ENCODE measurements at places on chromosomes 2 and 18.

DNA sequence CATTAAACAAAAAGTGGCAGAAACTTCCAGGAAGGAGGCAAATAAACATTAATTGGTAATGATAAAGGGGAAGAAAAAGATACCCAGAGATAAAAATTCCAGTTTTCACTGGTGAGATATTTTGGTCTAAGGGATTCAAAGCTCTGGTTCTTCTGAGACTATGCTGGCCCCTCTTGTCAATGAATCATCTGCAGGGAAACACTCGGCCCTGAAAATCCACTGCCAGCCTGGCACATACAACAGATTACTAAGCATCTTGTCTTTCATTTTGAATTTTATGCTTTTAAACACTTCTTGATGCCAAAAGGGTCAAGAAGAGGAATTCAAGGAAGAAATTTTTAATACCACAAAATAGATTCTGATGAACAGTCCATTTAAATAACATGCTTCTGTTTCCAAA is 1603.8 kb upstream of the ZEB2 start:
- no peak for DNase-seq

DNA sequence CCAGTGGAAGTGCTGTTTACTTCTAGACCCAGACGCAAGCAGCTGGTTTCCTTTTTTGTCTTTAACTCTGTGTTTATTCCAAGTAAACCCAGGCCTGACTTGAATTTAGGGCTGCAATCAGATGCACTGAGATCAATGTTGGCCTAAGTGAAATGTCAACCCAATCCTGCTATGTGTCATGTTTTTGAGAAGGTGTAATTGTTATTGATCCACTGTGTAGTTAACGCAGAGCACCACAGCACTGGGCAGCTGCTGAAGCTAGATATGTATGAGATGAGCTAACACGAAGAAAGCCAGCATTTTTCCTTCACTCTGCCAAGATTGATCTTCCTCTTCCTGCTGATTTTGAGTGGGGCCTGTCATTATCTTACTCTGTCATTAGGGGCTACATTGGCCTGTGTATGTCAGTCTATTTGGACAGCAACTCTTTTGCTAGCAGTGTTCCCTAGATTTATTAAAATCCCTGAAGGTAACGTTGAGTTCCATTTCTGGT is 18.9 kb upstream of the DLX1 start:
- DNase-seq = no peak

GRCh38 chr2:4693266-4693665 is 989.9 kb downstream of the DCDC2C start:
- no peak for DNase-seq

GRCh38 chr2:3631161-3631850 is 26.7 kb upstream of the ALLC start:
- DNase-seq = no peak

- no peak for DNase-seq
Observed at GRCh38 chr2:11321847-11322246, 22.6 kb downstream of the ROCK2 start.

GRCh38 chr2:120619579-120619978 is 116.1 kb upstream of the GLI2 start:
- no peak for DNase-seq

DNA sequence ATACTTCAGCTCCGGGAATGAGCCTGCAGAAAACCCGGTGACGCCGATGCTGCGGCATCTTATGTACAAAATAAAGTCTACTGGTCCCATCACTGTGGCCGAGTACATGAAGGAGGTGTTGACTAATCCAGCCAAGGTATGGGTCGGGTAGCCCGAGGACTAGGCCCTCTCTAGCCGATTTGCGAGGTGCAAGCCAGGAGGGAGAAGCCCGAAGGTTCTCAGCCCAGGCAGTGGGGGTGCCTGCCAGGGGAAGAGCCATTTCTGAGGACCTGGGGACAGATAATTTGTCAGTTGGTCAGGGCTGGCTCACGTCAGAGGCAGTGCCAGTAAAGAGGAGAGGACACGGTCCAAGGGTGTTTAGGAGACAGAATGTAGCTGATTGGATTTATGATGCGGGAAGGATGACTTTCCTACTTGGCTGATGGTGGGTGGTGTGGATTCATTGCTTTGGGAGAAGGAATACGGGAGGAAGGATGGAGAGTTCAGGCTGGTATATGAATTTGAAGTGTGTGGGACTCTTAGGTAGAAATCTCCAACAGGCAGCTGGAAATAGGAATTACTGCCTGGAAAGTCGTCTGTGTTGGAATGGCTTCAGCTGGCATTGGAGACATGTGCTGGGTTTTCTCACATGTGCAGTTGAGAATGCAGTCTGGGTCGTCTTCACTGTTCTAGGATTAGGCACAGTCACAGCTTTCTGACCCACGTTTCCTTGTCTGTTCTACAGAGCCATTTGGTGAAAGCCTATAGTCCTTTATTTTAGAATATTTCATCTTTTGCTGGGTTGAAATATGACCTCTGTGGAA is 874 bp downstream of the NDUFAF7 start:
- DNase-seq = peak; percentile 26

DNA sequence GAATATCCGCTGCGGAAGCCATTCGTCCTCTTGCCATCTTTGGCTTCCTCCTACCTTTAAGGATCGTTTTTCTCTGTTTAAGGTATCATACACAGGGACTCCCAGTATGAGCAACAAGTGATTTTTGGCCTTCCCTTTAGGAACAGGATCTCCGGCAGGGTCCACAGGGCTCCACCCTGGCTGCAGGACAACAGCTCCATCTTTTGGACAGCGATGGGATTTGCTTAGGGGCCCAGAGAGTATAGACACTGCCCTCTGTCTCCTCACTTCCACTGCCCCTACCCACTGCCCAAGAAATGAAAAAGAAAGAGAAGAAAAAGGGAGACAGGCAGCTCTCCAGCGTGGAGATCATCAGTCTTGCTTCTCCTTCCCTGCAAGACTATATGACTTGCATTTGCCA is 224.5 kb downstream of the UXS1 start:
- DNase-seq = peak; percentile 80

DNA sequence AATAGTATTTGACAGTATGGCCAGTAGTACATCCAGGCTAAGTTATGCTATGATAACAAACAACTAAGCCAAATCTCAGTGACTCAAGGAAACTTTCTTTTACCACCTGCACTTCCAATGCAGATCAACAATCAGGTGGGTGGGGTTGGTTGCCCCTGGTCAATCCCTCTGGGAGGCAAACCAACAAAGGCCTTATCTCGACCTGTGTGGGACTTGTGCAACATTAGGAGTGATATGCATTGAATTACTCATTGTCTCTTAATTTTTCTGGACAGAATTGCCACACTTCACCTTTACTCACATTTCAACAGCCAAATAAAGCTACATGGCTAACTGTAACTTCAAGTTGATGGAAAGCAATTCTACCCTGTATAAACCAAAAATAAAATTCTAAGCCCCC is 1049.3 kb upstream of the CDH2 start:
- no peak for DNase-seq

DNA sequence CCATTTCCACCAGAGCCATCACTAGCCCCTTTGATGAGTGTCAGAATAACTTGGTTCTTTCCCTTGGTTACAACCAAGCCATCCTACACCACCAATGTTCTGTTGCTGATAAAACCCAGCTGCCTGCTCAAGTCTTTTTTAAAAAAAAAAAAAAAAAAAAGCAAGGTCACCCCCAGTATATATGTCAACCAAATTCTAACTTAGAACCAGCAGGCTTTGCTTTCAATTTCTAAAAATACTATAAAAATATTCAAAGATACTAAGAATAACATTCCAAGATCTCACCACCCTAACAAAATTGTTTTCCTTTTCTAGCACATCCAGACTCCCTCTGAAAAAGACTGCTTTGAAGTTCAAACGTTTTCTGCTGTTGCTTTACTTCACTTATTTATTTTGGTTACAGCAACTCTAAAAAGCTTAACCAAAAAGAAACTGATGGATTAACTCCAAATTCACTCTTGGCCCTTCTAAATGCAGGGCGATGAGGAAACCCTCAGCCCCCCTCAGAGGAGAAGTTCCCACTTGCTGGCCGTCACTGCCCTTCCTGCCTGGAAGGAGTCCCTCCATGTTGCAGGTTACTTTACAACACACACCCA is 10.9 kb downstream of the UXS1 start:
- DNase-seq = no peak

Data from mesendoderm (in vitro differentiated cells).